ENCODE measurements at places on chromosomes 12 and 14.

DNA sequence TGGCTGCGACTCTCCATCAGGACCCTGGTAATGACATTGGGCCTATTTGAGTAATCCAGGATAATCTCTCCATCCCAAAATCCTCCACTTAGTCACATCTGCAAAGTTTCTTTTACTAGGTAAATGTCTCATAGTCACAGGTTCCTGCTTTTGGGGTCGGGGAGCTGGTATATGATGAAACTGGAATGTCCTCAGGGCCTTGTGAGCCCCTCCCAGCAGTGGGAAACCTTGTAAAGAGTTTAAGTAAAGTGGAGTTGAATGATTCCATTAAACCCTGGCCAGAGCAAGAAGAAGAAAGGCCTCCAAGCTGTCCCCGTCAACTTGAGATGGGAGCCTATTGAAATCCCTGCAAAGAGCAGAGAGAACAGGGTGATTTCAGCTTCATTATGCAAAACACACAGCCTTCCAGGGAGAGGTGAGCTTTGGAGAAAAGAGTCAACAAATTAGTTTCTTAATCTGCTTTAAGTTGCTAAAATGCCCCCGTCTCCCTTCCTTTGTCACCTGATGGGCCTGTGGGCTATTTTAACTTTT, 12.6 kb downstream of the WSCD2 start:
- DNase-seq = peak; percentile 20

GRCh38 chr14:75476274-75476995, 45.8 kb upstream of the BATF start:
- no peak for DNase-seq

DNA sequence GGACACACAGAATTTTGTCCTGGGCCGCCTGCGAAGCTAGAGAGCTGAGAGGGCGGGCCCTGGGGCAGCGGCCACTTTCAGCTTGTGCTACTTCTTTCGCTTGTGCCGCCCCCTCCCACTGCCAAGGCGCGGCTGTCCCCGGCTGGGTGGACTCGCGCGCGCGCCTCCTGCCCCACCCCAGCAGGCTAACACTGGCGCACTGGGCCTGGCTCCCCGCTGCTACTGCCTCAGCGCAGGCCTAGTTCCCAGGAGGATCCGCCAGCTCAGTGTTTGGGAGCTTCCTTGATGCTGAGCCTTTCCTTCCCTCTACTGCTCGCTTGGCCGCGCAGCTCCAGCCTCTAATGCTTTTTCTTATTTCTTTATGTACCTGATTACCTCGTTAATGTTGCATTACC, 27.4 kb upstream of the METAP2 start:
- DNase-seq = no peak

GRCh38 chr12:93387780-93388179, 10.1 kb downstream of the NUDT4 start:
- no peak for DNase-seq

GRCh38 chr14:90114554-90114953, 52.8 kb downstream of the KCNK13 start:
- DNase-seq = no peak

GRCh38 chr14:63874223-63874622, 21.4 kb downstream of the SYNE2 start:
- no peak for DNase-seq

GRCh38 chr12:107570721-107571120, 114.9 kb upstream of the PWP1 start:
- DNase-seq = no peak

GRCh38 chr14:99779751-99780150, 13.5 kb upstream of the EML1 start:
- no peak for DNase-seq

- no peak for DNase-seq
Observed at GRCh38 chr14:64971943-64972791, at the start of gene RAB15. Gene RAB15, minus strand, starts transcription at chr14:64972336. Its CDS starts 260 bp downstream, at chr14:64972076.

DNA sequence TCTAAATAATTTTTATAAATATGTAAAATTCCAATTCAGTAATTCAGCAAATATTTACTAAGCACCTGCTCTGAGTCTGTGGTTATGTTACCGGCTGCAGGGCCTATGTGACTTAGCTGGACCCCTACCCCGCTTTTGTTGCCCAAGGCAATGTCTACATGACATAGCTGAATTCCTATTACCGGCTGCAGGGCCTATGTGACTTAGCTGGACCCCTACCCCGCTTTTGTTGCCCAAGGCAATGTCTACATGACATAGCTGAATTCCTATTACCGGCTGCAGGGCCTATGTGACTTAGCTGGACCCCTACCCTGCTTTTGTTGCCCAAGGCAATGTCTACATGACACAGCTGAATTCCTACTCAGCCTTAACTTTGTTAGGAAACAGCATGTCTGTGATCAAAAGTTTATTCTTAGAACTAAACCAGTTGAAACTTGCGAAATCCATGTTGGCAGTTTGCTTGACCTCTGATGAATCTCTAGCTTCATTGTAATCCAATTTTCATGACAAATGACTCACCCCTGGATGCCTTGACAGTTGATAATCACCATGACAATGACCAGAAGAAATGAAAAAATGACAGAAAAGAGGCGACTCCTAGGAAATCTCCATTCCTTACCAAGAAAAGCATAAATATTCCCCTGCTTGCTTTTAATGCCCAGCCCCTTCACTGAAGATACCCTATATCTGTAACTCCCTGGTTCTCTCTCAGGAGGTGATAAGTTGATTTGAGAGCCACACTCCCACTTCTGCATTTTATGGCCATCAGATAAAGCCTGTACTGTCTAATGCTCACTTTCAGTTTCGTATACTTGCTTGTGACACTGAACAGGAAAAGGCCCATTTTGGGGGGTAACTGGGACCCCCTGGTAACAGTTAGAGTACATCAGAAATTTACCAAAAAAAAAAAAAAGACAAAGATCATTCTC, 148.4 kb upstream of the SYT10 start:
- DNase-seq = no peak

GRCh38 chr14:20774258-20774824, 6.1 kb downstream of the EDDM3B start:
- DNase-seq = no peak

DNA sequence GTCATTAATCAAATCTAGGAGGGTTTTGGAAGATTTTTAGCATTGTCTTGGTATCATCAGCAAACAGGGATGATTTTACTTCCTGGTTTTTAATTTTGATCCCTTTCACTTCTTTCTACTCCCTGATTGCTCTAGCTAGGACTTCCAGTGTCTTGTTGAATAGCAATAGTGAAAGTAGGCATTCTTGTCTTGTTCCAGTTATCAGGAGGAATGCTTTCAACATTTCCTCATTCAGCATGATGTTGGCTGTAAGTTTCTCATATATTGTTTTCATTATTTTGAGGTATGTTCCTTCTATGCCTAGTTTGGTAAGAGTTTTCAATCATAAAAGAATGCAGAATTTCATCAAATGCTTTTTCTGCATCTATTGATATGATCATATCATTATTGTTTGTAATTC, 244.2 kb upstream of the CLEC14A start:
- DNase-seq = no peak

DNA sequence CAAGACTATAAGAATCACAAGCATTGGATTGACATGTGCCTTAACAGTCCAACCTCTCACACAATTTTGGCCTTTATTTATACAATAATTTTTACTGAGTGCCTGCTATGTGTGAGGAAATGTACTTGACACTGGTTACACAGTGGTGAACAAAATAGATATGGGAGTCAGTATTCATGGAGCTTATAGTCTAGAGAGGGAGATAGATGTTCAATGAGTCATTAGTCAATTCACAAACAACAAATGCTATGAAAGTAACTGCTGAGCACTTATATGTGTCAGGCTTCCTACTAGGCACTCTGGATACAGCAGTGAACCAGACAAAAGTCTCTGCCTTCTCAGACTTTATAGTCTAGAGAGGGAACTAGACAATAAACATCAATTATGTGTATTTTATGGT, 3.7 kb downstream of the CFAP54 start:
- no peak for DNase-seq

- DNase-seq = no peak
Observed at GRCh38 chr14:88848571-88848970, 24.1 kb downstream of the TTC8 start.

DNA sequence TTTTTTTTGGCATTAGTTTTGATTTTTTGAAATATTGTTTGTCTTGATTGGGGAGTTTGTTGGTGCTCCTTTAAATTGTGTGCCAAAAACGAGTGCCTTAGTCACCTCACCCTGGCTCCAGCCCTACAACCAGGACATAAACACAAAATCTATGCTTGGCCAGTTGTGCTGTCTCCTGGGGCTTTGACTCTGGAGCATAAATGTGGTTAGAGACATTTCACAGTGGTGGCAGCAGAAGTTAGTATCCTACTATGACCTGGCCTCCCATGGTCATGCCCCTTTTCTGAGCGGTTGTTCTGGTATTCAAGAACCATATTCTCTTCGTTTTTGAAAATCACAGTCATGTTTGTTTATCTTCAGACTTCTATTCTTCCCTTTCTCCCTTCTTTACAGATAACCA, 70.7 kb upstream of the PSMA6 start:
- no peak for DNase-seq

- no peak for DNase-seq
Observed at GRCh38 chr12:46219877-46220655, 48.8 kb downstream of the SLC38A1 start.

DNA sequence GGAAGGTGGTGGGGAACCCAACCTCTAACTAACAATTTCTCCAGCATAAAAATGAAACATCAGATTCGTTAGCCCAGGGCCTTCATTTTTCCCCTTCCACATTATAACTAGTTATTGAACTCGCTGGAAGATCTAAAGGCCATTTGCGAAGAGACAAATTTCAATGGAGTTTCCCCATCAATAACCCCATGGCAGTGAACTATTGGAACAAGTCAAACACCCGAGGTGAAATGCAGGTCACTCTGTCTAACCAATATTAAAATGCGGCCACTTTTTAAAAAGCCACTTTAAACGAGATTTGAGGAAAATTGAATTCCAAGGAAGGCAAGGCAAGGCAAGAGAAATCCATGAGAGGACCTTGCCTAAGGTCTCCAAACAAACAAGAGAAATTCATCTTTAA, 4.5 kb upstream of the HOXC4 start:
- DNase-seq = no peak

DNA sequence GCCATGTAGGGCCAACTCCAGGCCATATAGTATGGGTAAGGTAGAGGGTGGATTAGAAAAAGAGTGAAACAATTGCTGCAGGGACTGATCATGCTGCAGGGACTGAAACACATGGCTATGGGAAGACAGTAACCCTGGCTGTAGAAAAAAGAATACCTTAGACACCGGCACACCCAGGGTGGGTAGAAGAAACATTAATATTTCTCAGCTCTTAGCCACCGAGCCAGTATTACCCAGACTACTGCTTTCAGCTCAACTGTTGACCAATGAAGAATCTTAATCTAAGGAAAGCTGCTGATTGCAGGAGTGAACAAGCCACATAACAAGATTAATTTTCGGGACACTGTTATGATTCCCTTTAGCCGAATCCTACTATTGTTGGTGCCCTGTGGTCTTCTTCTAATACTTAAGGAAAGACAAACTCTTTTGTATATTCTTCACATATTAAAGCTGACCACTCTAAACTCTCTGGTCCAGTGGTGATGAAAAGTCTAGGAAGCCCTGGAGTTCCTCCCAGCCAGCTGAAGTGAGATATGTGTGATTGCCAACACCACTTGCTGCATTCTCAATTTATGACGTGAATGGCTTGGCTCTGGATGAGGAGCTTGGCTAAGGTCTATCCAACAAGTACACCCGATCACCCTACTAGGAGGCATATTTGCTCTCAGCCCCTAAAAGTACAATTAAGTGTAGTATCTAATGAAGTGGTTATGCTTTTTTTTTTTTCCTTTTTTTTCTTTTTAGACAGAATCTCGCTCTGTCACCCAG, 69.2 kb downstream of the NOVA1 start:
- no peak for DNase-seq

GRCh38 chr12:93847517-93848474, 170.6 kb downstream of the CRADD start:
- no peak for DNase-seq

DNA sequence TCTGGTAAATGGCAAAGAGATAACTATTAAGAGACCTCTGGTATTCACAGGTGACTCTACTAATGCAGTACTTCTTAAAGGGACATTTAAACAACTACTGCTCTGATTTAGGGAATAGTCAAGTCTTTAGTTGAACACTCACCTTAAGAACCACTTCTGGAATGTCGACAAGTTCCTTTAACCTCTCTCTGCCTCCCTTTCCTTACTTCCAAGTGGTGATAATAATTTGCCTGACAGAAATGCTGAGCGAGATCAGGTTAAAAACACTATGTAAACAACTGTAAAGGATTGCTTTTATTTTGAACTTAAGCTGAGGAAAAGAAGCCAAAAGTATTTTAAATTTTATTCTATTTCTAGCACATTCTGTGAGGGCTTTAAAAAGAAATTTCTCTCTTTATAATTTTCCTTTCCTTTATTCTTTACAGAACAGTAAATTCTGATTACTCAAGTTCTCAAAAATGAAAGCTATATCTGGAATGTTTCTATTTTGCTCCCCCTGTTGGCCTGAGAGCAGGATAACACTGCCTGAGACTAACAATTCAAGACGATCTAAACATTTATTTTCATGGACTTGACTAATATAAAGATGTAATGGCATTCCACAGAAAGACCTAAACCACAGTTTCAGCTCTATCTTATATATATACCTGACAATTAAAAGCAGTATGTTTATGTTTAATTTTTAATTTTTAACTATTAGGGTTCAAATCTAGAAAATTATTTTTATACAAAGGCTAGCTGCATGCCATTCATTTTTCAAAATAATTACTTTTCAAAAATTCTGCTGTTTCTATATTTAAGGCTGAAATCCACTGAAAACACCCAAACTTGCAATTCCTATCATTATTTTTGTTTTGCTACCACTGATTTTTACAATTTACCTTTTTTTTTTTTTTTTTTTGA, 29.2 kb downstream of the ZCCHC8 start:
- peak; percentile 37 for DNase-seq

GRCh38 chr14:54133896-54134295, 177.3 kb upstream of the BMP4 start:
- DNase-seq = no peak

DNA sequence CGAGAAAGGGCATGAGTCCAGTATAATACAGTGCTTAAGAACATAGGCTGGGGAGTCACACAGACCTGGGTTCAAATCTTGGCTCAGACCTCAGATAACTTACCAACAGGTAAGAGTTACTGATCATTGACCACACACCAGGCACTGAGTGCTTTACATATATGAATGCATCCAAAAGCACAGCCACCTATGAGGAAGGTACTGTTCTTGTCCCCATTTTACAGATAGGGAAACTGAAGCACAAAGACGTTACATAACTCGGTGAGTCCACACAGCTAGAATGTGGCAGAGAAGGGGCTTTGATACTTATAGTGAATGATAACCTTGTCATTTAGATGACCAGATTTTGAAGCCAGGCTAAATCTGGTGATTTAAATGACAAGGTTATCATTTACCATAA, 27.6 kb downstream of the FAIM2 start:
- no peak for DNase-seq

Measured in NCI-H524 (cell line).